ENCODE measurements at places on chromosomes 3 and 15. TPM values are rescaled to one million over a fixed set of nuclear protein-coding genes. Genes with fewer than 3 reads are reported as not detected.

Gene ARL14
- 0.35 TPM for polyA plus RNA-seq

- no peak for DNase-seq
Observed at GRCh38 chr3:46194868-46195553, 13.1 kb downstream of the CCR1 start.

Gene FEZF2
- polyA plus RNA-seq: not detected

- DNase-seq: no peak
Observed at GRCh38 chr3:117549716-117550115, 840.1 kb downstream of the TUSC7 start.
